ENCODE measurements at places on chromosomes 13 and 19.

DNA sequence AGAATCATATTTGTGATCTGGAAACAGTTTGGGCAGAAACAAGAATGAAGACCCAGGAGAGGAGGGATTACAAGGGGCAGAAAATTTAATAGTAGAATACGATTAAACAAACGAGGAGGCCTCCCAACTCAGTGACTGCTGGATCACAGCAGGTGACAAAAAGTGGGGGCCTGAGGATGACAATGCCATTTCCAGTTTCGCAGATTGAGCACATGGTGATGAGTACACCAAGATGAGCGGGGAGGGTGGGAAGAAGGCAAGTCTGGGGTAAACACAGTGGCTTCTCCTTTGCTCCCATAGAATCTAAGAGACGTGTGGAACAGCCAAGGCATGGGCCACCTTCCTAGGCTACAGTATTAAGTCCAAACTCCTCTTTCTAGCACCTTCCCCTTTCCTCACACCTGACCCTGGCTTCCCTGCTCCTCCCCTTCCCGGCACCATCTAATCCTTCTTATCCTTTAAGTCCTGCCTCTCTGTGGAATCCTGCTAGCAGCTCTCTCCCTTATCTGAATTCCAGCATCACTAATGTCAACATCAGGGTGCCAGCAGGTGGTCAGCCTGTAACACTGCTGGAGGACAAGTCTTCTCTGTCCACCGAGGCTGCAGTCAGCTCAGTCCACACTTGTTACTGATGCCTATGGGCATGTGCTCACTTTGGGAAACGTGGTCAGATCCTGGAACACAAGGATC is 13.5 kb downstream of the ATP7B start:
- H3K4me3 ChIP-seq: no peak overlapping the region
- no peaks in the 10 kb centered on the region for H3K36me3 ChIP-seq
- no peak for DNase-seq
- H3K4me1 ChIP-seq: peaks cover 2% of the 10 kb centered on the region

DNA sequence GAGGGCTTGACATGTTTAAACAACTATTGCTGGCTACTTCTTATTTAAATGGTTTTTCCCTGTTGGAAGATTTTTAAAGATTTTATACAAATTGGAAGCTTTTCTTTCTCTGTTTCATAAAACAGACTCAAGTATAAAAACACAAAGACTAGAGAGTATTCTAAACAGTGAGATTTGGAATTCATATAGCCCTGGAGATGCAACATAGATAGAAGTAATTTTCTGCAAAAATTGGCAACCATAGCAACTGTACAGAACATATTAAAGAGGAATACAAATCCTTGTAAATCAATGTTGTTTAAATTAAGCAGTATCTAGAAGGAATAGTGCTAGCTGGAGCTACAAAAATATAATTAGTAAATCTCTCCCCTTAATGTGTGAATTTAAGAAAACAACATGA is 2612.9 kb upstream of the PCDH20 start:
- no peak for DNase-seq
- H3K27me3 ChIP-seq: no peaks in the 10 kb centered on the region
- H3K36me3 ChIP-seq: no peaks in the 10 kb centered on the region
- no peak overlapping the region for H3K27ac ChIP-seq
- no peaks in the 10 kb centered on the region for H3K4me1 ChIP-seq

DNA sequence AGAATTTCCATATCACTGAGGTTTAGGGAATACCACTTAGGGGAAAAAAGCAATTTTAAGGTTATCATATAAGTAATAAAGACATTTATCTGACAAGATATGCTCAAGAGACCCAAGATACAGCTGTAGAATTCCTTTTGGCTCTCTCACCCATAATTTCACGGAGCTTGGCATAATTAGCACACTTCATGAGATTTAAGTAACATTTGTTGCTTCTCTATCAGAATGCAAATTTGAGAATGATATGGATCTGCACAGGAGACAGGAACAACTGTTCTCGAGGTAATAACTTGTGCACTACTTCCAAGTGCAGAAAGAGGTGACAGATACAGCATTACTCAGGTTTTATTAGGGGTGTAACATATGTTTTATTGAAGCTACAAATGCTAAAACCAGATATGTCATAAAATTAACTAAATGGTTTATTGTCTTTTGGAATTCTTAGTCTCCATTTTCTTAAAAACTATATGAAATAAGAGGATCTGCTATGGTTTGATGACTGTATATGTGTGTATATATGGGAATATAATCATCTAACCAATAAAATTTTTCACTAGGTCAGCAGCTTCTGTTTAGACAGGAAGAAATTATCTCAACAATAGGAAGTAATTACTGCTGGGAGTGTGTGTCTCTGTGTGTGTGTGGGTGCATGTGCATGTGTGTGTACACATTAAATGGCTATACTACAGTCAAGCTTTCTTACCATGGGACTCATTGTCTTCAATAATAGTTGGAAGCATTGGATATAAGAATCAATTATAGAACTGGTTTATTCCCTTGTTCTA is 401.3 kb downstream of the PCDH17 start:
- no peak for DNase-seq
- H3K36me3 ChIP-seq: no peaks in the 10 kb centered on the region
- no peaks in the 10 kb centered on the region for H3K27me3 ChIP-seq
- no peaks in the 10 kb centered on the region for H3K4me1 ChIP-seq
- no peak overlapping the region for H3K27ac ChIP-seq

- H3K4me1 ChIP-seq: peaks cover 18% of the 10 kb centered on the region
- H3K36me3 ChIP-seq: no peaks in the 10 kb centered on the region
- no peak for DNase-seq
- peaks cover 5% of the 10 kb centered on the region for H3K27me3 ChIP-seq
- H3K4me3 ChIP-seq: peak overlapping the region; percentile 22
Measured at GRCh38 chr13:112894673-112895481, 74.1 kb upstream of the MCF2L start.
